Suppressor macrophage (primary cell): ENCODE measurements at places on chromosomes 3 and 15.

DNA sequence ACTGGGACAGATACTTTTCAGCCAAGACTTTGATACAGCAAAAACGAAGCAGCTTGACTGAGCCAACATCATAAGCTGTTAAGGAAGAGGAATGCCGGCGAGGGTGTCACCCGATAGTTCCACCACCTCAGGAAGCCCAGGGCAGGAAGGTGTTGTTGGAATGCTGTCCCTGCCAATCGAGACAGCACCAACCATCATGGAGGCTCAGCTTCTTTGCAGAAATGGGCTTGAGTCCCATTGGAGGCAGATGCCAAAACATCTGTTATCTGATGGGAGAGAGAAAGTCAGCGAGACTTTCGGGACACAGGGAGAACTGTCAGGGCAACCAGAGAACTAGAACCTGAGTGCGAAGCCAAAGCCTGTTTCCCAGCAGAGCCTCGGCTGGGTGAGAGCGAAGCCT is 50.7 kb downstream of the CA12 start:
- no peak for DNase-seq

DNA sequence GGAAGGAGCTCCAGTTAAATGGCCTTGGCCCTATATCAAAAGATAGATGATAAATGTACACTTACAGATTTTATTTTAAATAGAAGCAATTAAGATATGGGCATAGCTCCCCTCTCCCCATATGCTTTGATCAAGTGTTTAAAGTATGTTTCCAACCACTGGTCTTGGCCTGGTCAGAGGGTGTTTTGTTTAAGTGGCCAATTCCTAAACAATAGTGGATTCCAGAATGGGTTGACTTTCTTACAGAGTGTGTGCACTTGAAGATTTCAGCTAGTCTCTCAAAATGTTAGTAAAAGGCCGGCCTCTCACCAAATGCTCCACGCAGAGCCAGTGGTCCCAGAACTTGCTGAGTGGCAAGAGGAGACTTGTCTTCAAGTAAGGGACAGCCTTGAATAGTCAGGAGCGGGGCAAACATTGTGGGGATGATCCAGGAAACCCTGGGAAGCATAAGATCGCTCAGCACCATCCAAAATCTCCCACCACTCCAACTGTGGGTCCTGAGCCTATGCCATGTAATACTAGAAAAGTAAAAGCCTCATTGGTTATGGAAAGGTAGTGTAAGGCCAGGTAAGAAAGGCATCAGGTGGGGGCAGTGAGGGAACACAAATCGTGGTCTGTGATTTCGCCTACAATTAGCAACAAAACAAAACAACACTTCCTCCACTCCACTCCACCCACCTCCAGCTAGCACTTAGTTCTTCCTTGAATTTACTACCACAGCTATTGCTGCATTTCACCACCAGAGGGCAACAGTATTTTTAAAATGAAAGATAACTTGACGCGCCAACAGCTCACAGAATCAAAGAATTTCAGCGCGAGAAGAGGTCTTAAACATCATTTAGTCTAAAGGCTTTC is 4.8 kb downstream of the RARRES1 start:
- DNase-seq, result peak; percentile 94

GRCh38 chr3:177287231-177287630 is 89.9 kb upstream of the TBL1XR1 start:
- DNase-seq, result peak; percentile 41

- no peak for DNase-seq
Observed at GRCh38 chr3:44960387-44961026, 15.5 kb downstream of the ZDHHC3 start.

DNA sequence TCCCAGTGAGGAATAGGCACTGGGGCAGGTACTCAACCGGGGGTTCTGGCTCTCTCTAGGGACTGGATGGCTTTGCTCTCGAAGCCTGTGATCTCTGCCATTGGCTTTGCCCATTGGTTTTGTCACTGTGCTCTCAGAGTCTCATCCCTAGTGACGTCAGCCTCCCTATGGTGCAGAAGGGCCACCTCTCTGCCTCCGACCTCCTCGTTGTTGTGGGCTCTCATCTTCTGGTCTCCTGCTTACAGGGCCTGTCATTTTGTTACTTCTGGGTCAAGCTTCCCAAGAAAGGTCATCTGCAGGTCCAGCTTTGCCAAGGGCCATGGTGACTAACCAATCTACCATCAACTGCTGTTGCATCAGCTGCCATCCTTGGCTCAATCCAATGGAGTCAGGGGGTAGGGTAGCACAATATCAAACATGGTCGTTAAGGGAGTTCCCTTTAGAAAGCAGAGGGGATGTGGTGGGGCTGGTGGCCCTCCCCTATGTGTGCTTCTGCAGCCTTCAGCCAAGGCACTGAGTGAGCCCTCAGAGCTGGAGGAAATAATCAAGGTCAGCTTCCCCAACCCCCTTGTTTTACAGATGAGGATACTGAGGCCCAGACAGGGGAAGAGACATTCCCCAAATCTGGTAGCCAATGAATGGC is 13.4 kb upstream of the RAD18 start:
- no peak for DNase-seq

DNA sequence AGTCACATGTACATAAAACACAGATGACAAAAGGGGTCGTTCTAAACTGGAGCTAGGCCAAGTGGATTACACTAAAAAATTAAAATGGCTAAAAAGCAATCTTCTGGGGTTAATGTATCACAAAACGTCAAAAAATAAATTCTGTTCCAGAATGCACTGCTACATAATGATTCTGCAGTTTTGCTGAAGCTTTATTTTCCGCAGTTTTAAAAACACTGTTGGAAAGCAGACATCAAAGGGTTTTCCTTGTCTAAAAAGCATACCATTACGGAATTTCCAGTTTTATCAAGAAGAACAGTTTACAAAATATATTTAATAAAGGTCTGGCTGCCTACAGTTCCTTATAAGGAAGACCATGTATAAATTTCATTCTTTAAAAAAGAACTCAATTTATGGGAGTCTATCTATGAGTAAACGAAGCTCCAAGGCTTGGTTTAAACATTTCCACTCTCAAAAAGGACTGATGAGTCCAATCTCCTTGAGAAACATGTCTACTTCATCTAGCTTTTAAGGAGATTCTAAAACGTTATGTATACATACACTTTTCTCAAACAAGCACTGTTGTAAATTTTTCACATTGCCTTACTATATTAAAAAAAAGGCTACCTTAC is 1.3 kb downstream of the DMXL2 start:
- DNase-seq, result peak; percentile 35

DNA sequence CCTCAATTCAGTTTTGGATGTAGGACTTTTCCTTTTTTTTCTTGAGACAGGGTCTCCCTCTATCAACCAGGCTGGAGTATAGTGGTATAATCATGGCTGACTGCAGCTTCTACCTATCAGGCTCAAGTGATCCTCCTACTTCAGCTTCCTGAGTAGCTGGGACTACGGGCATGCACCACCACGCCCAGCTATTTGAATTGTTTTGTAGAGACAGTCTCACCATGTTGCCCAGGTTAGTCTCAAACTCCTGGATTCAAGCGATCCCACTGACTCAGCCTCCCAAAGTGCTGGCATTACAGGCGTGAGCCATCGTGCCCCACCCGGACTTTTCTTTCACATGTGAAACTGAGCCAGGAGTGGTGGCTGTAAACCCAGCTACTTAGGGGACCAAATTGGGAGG is 3.5 kb downstream of the RNU5B-1 start:
- no peak for DNase-seq

DNA sequence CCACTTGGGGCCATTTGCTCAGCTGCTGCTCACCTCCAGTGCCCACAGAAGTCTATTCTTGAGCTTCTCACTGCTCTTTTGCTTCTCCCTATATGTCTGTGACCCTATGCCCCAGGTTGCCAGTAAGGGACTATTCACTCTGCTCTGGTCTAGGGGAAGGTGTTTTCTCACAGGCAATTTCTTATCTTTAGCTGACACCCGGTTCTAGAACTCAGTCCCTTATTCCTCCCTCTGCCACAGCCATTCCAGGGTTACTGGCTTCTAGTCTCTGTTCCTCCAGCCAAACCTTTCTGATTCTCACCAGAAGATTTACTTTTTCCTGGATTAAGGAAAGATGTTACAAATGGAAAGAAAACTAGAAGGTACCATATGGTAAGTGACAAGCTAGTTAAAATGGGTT is 574.0 kb downstream of the NTRK3 start:
- DNase-seq, result no peak

DNA sequence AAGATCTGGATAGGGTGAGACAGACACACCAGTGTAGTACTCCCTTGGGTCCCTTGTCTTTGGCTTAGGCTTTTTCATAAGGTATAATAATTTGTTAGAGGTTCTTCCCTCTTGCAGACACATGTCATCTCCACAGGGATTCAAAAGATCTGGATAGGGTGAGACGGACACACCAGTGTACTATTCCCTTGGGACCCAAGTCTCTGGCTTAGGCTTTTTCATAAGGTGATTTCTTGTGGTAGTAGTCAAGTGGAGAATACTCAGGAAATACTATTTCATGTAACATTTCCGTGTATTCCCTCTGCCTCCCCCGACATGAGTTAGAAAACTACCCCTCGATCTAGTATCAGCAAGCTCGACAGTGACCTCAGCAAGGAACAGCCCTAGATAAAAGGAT is 954 bp upstream of the MAPKBP1 start:
- no peak for DNase-seq

DNA sequence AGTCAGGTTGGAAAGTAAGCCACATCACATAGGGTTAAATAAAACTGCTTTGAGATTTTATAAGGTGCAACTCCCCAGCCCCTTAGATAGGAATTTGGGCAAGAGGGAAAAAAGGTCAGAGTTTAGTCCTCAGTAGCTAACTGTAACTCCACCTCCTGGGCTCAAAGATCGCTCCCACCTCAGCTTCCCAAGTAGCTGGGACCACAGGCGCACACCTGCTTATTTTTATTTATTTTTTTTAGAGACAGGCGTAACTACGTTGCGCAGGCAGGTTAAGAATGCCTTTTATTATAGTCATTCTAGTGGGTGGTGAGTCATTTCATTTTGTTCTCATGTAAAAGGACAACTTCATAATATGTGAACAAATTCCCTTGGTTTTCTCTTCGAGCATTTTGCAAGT is 14.7 kb downstream of the TM2D3 start:
- DNase-seq, result no peak

DNA sequence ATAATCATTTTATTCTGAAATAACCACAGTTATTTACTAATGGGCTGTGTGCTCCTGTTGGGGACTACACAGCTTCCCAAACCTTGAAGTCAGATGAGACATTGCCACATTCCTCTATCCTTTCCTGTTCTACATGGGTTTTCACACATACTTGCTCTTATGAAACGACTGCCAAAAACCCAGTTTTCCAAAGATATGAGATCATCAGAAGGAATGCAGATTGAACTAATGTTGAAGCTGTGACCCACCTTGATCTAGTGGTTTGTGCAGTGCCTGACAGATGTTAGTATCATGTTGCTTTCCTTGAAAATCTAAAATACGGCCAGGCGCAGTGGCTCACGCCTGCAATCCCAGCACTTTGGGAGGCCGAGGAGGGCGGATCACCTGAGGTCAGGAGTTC is 144.6 kb downstream of the VGLL4 start:
- DNase-seq, result no peak

DNA sequence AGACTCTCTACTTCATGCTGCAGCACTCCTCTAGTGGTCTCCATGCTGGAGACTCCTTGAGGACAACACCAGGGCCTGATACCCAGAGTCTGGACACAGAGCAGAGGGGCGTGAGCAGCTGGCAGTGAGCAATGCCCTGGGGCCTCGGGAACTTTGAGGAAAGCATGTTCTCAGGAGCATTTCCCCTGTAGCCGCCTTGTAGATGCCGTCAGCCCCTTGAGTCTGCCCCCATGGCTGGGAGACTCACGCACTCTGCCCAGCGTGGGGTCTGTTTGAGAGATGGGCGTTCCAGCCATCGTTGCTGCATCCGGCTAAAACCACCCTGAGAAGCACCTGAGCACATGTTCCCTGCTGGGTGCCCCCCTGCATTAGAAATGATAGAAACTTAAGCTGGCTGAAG is 56.8 kb downstream of the PLXNA1 start:
- no peak for DNase-seq

GRCh38 chr3:175857666-175858270 is 998.6 kb downstream of the NAALADL2 start:
- no peak for DNase-seq

GRCh38 chr15:57651445-57651844 is 55.1 kb upstream of the POLR2M start:
- DNase-seq, result no peak

GRCh38 chr3:195895861-195896360 is 12.4 kb downstream of the TNK2 start:
- peak; percentile 91 for DNase-seq

GRCh38 chr15:59222906-59223550 is 16.4 kb downstream of the LDHAL6B start:
- DNase-seq, result no peak

- DNase-seq, result no peak
Observed at GRCh38 chr3:52528586-52529375, 4.9 kb downstream of the NT5DC2 start.

DNA sequence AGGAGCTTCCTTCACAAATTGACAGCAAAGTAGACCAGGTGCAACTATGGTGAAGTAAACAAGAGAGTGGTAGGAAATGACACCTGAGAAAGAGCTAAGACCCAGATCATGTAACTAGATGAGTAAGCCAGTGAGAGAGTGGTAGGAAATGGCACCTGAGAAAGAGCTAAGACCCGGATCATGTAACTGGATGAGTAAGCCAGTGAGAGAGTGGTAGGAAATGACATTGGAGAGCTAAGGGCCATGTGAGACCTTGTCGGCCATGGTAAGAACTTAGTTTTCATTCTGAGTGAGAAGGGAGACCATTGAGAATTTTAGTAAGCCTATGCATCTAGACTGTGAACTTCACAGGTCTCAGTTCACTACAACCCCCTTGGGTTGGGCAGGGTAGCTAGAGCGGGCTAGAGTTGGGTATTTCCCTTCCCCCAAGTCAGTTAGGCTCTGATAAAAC is 5.4 kb upstream of the SENP7 start:
- no peak for DNase-seq

DNA sequence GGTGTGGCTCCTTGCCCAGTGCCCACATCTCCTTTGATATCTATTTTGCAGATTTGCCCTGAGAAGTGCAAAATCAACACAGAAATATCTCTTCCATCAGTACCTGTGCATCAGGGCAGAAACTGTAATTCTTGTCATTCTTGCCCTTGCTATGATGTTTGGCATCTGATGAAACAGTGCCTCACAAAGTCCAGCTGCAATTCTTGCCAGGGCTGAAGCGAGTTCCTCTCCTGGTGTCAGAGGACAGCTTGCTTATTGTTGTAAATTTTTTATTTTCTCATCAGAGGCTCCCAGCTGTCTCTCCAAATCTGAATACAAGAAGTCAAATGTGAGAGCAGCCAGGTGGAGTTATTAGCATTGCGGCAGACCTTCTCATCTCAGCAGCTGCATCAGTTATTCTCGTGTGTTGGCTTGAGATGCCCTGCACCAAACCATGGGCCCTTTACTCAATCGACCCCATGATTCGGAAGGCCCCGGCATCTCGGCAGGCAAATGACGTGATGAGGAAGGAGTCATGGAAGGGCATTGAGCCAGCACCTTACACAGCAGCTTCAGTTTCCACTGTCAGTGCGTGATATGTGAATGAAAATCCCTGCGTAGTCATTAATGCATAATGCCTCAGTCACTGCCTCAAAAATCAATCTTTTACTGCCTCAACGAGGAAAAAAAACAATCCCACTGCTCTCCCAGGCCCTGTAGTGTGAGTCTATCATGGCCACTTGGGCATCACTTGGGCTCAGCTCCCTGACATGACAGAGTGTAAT is 93.4 kb downstream of the CCNL1 start:
- no peak for DNase-seq

- peak; percentile 52 for DNase-seq
Observed at GRCh38 chr3:129432036-129432435, 3.6 kb upstream of the EFCAB12 start.
